ENCODE measurements at places on chromosomes 16 and 17.
A peak's percentile ranks its signal among the peaks of the same experiment; 100 is the strongest.

DNA sequence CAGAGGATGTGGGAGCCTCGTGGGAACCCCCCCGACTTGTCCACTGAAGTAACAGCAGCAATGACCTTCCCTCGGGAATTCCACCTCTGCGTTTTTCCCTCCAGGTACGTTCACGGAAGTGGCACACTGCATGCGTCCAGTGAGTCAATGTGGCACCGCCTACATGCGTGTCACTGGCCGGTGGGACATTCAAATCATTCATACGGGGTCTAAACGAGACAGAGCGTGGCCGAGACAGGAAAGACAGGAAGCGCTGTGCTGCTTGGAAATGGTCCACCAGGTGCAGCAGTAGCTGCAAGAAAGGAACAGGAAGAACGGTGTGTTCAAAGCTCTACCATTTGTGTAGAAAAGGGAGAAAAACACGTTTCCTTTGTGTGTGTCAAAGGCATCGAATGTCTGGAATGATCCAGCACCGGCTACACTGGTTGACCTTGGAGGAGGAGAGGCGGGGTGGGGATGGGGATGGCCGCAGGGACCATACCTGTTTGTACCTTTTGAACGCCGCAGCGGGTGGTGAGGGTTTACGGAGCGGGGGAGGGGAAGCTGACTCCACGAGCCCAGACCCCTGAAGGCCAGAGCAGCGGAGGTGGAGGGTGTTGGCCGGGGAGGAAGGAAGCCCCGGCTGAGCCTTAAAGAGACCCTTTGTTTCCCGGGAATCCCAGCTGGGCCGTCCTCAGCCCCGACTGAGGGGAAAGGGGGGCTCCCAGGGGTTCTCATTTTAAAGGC lies 1.7 kb upstream of the PGAP6 start:
- peaks cover 4% of the 10 kb centered on the region for H3K36me3 ChIP-seq
- no peaks in the 10 kb centered on the region for H3K27me3 ChIP-seq
- H3K4me3 ChIP-seq, result no peak overlapping the region
- peak; percentile 98 for DNase-seq
- H3K27ac ChIP-seq, result peak overlapping the region; percentile 68

DNA sequence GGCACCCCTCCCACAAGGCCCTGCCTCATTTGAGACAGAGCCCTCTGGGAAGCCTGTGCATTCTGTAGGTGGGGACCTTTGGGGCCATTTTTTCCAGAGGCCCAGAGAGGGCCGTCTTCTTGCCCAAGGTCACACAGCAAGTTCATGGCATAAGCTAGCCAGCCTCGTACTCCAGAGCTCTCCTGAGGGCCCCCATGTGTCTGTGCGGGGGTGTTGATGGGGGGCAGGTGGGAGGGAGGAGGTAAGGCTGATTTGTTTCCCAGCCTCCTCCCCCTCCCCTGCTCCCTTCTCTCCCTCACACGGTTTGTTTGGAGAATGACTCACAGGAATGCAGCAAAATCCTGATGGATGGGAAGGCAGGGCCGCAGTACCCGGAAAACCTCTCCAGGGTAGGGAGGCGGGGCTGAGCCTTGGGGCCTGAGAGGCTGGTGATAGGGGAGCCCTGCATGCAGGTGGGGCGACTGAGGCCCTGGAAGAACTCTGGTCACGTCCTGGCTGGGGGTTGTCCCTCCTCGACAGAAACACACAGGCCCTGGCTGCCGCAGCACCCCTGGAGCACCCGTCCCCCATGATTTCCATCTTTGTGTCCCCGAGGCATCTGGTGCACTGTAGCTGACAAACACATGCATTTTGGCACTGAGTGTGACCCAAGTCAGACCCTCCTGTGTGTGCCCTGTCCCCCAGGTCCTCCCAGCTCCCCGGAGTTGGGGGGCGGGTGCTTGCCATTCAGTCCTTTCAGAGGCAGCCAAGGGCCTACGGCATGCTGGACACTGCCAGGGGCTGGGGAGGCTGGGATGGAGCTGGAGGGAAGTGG lies 29.7 kb downstream of the RAI1 start:
- peaks cover 21% of the 10 kb centered on the region for H3K4me1 ChIP-seq
- H3K27ac ChIP-seq, result peak overlapping the region; percentile 9
- H3K36me3 ChIP-seq, result peaks cover 5% of the 10 kb centered on the region
- no peaks in the 10 kb centered on the region for H3K27me3 ChIP-seq
- DNase-seq, result no peak

DNA sequence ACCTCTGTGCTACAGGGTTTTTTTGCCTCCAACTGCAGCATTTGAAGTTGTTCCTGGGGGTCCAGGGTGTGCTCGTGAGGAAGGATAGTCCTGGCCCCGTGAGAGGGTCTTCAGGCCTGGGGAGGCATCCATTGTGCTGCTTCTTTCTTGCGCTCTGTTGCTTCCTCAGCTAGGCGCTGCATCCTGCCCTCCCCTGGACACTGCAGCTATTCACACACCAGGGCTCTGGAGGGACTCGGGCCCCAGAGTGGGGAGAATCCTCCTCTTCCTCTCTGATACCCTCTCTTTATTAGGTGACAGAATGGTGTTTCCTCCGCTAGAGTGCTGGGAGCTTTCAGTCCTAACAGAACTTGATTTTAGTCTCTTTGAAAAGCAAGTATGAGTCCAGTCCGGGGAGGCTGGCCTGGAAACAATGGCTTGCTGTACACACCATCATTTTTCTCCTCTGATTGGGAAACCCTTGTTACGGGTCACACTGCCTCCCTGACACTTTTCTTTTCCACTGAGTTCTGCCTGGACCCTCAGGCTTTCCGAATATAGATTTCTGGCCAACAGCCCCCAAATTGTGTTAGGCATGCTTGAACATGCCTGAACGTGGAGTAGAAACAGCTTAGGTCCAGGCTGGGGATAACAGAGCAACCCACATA lies 81.4 kb upstream of the ELAC2 start:
- H3K4me3 ChIP-seq, result no peak overlapping the region
- H3K27ac ChIP-seq, result no peak overlapping the region
- no peaks in the 10 kb centered on the region for H3K36me3 ChIP-seq
- H3K4me1 ChIP-seq, result peaks cover 2% of the 10 kb centered on the region
- no peaks in the 10 kb centered on the region for H3K27me3 ChIP-seq

GRCh38 chr16:4319454-4320421 lies 3.9 kb downstream of the GLIS2 start:
- peaks cover 46% of the 10 kb centered on the region for H3K4me1 ChIP-seq
- no peak overlapping the region for H3K4me3 ChIP-seq
- no peaks in the 10 kb centered on the region for H3K36me3 ChIP-seq
- no peak overlapping the region for H3K27ac ChIP-seq
- H3K27me3 ChIP-seq, result no peaks in the 10 kb centered on the region

GRCh38 chr16:51649631-51650030 lies 498.6 kb upstream of the SALL1 start:
- no peak overlapping the region for H3K4me3 ChIP-seq
- H3K4me1 ChIP-seq, result no peaks in the 10 kb centered on the region
- no peaks in the 10 kb centered on the region for H3K27me3 ChIP-seq
- H3K27ac ChIP-seq, result no peak overlapping the region
- H3K36me3 ChIP-seq, result no peaks in the 10 kb centered on the region
- no peak for DNase-seq

- H3K27ac ChIP-seq, result no peak overlapping the region
- H3K4me3 ChIP-seq, result no peak overlapping the region
- H3K36me3 ChIP-seq, result no peaks in the 10 kb centered on the region
- no peak for DNase-seq
Observed at GRCh38 chr16:22070361-22071330, 21.7 kb upstream of the VWA3A start.

GRCh38 chr17:14926526-14927122 lies 338.5 kb downstream of the PMP22 start:
- H3K4me3 ChIP-seq, result no peak overlapping the region
- DNase-seq, result peak; percentile 84
- H3K4me1 ChIP-seq, result no peaks in the 10 kb centered on the region
- no peaks in the 10 kb centered on the region for H3K36me3 ChIP-seq

DNA sequence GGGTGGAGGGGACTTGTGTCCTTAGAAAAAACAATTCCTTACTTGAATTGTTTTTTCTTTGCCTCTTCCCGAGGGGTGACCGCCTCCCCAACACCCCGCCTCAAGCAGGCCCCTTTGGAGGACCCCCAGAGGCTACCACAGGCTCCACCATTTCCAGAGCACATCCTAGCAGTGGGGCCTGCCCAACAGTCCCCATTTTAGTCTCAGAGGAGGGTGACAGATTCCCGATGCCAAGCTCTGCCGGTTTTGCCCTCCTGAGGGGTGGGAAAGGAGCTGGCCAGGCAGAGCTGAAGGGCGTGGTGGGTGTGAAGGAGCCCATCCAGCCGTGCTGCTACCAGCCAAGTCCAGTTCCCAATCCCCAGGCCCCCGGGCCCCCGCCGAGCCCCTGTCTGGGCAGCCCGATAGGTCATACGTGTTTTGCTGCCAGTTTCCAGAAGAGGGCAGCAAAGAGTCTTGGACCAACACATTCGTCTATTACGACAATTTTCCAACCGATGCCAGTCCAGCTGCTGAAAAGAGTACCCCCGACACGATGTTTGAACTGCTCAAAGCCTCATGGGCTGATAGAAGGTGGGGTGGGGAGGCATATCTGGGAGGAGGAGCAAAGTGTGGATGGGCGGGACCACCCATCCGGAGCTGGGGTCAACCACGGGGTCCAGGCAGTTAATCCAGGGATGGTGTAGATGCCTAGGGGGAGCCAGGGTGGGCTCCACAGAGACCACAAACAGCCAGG lies 18.8 kb upstream of the GAA start:
- H3K27me3 ChIP-seq, result no peaks in the 10 kb centered on the region
- no peak overlapping the region for H3K27ac ChIP-seq
- no peaks in the 10 kb centered on the region for H3K36me3 ChIP-seq

DNA sequence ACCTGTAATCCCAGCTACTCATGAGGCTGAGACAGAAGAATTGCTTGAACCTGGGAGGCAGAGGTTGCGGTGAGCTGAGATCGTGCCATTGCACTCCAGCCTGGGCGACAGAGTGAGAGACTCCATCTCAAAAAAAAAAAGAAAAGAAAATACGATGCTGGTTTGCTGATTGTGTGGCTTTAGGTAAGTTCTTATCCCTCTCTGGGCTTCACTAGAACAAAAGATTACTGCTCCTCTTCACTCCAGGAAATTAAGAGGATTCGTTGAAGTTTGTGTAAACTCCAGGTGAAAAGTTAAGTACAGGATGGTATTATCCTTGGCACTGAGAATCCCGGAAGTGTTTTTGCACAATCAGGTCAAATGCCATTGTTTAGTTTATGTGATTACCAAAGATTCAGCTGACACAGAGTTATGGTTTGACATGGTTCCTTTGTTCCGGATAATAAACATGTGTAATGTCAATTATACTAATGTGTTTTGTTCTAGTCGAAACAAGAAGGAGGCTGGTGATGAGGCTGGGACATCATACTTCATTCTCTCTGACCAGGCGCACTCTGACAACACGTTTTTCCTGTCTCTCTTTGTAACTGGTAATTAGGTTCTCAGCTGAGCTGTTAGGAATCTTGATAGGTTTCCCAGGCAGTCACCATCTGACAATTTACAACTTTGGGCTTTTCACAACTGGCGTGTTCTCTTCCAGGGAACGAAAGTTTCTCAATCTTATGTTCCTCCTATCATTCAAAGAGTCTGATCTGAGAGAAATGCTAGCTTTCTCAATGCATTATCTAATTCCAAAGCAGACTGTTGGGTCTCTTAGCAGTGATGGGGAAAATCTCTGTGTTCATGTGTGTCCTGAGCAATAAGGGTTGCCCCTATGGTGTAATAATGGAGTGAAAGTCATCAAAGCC lies 10.8 kb upstream of the TAOK1 start:
- peak; percentile 82 for DNase-seq
- H3K4me1 ChIP-seq, result no peaks in the 10 kb centered on the region
- no peaks in the 10 kb centered on the region for H3K27me3 ChIP-seq
- H3K27ac ChIP-seq, result no peak overlapping the region
- H3K4me3 ChIP-seq, result no peak overlapping the region

DNA sequence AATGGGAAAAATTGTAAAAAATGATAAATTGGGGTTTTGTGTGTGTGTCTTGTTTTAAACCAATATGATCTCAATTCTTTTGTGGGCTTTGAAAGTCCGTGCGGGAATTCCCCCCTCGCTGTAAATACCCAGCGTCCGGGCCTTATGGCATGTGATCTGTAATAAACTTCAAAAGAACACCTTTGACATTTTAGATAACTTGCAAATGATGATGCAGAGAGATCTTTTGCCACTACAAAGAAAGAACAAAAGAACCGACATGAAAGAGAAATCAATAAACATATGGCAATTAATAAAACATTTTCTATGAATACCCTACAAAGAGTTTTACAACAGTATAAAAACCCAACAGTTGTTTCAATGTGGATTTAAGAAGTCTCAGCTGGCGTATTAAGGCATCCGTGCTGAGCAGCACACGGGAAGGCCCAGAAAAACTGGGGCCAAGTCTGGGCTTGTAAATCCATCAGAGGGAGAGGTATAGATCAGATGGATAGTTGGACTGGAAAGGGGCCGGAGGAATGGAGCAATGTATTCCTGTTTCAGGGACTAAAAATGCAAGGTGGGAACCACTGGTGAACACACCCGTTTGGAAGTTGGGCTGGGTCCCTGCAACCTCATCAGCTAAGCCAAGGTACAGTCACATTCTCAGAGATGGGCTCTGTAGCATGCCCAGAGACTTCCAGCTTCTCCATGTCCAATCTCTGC lies 115.2 kb downstream of the IRX5 start:
- H3K4me3 ChIP-seq, result no peak overlapping the region
- no peak overlapping the region for H3K27ac ChIP-seq
- H3K4me1 ChIP-seq, result no peaks in the 10 kb centered on the region
- H3K27me3 ChIP-seq, result no peaks in the 10 kb centered on the region
- no peak for DNase-seq

DNA sequence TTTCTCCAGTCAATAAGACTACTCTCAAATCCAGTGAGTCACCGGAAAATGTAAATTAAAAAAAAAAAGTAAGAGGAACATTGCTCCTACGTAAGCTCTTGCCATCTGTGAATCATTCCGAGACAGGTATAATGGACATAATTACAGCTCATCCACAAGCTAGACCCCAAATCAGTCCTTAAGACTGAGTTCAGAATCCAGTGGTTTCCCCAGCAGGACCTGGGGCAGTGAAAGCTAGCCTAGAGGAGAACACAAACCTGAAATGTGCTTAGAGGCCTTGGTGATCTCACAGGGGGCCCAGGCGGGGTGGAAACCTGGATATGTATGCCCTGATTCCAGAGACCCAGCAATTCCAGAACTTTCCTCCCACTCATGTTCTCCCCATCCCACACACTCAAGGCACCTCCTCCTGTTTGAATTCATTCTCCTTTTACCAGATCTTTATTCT lies 132.0 kb downstream of the COPRS start:
- DNase-seq, result no peak
- H3K27ac ChIP-seq, result no peak overlapping the region
- H3K36me3 ChIP-seq, result no peaks in the 10 kb centered on the region
- H3K4me1 ChIP-seq, result no peaks in the 10 kb centered on the region

- DNase-seq, result no peak
- no peaks in the 10 kb centered on the region for H3K36me3 ChIP-seq
- H3K27me3 ChIP-seq, result no peaks in the 10 kb centered on the region
Observed at GRCh38 chr17:71987634-71988033, 133.2 kb upstream of the SOX9 start.
